ENCODE measurements at places on chromosomes 6 and 20.

DNA sequence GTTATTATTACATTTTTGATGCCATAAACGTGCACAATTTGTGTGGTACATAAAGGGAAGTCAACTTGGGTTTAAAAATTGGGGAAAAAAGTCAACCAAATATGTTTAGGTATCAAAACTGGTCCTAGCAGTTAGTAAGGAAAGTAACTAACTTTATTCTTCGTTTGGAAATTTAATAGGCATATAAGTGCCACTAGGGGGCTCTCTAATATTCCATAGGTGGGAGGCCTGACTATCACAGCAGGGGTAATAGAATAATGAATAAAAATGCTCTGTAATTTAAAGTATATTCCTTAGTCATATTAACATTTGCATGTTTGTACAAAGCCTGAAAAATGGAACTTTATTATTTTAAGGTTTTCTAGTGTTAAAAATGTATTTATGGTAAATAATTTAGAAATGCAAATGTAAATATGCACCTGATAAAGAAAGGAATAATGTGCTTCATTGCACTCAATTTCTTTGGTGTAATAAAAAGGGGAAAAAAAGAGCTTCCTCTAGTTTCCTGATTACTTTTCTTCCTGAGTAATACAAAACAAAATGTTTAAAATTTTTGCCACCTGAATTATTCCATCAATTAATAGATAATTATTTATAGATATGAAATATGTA is 125.7 kb upstream of the HDAC2 start:
- no peak for ATAC-seq

DNA sequence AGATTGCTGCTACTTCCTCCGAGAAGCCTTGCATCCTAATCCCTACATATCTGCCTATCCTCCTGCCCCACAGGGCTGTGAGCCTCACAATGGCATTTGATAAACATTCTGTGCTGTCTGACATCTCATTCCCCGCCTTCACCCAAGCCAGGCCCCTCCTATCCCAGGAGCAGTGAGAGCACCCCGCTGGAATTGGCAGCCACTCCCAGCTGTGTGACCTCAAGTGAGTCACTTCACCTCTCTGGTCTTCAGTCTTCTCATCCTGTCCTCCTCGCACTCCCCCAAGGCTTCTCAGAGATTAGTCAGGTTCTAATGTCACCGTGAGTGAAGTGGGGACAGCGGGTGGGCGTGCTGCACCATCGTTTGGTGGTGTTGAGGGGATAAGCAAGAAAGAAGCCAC is 81.7 kb downstream of the CDH22 start:
- no peak for ATAC-seq

DNA sequence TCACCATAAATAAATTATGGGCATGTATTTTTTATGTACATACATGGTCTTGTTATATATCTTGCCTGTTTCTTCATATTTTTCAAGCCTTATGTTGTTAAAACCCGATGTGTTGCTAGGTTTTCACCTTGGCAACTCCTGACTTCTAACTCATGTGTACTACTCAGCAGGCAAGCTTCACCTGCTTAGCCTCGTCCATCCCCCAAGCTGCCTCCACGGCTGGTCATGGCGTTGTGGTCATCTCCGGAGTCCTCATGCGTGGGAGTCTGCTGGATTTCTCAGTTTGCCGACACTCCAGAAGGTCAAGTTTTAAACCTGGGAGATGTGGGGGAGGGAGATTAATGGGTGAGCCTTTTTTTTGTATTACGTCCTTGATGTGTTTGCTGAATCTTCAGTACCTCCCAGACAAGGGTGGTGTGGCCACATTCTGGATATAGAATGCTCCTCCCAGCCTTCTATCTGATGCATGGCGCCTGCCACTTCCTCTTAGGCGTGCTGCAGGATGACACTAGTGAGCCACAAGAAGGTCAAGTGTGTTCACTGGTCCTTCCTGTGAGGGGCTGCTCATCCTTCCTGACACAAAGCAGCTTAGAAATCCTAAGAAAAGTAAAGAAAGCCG is 26.6 kb upstream of the EDN3 start:
- ATAC-seq, result no peak

GRCh38 chr6:40355532-40355931 is 231.6 kb downstream of the LRFN2 start:
- ATAC-seq, result no peak

- no peak for ATAC-seq
Measured at GRCh38 chr6:30075790-30076732, 492 bp upstream of the RNF39 start.
